ENCODE measurements at places on chromosomes 12 and 14.
A peak's percentile ranks its signal among the peaks of the same experiment; 100 is the strongest.

- no peak for DNase-seq
Measured at GRCh38 chr14:24900269-24901100, 149.5 kb downstream of the STXBP6 start.

DNA sequence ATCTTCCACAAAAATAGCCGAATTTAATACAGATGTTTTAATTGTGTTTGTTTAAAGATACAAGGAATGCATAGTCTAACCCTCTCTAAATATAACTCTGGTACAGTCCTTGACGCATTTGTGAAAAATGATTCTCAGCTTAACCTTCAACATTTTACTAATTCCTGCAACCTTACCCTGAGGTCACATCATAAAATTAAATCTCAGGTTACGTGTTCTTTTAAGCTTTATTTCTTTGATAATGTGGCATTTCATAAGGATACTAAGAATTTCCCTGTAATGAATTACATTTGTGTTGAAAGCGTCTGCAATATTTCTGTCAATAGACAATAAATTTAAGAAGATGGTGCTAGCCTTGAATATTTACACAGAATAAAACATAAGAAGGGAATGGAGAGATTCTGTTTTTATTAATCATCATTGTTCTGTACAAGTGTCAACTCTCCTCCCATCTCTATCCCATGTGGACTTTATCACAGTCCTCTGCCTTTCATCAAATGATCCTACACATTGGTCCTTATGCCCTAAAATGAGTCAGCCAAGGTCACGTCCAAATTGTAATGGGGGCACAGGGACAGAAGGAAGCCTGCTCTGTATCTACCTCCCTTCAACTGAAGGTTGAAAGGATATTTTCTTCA, 769.3 kb upstream of the FLRT2 start:
- DNase-seq = no peak

DNA sequence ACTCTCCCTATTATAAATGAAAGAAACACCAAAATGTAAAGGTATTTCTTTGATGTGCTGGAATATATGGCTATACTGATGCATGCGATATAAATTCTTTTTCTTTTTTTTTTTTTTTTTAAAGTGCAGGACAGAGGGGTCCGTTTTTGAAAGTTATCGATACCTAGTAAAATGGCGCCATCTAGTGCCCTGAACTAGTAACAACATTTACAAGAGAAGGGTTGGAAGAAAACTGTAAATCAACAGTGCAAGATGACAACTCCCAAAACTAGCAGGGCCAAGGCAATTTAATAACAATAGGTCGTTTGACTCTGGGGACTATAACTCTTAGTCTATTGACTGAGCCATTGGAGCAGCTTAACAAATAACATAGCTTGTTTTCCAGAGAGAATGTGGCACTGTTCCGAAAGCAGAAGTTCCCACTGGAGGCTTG, 137.7 kb downstream of the SPTSSA start:
- DNase-seq = peak; percentile 49

- no peak for DNase-seq
Measured at GRCh38 chr12:68200854-68201253, 24.8 kb downstream of the IL26 start.

GRCh38 chr12:3219233-3219632, 142.1 kb downstream of the TSPAN9 start:
- peak; percentile 69 for DNase-seq

GRCh38 chr14:51957950-51958349, 31.4 kb upstream of the RTRAF start:
- no peak for DNase-seq

GRCh38 chr14:68146818-68147217, 327.2 kb downstream of the RAD51B start:
- peak; percentile 90 for DNase-seq

DNA sequence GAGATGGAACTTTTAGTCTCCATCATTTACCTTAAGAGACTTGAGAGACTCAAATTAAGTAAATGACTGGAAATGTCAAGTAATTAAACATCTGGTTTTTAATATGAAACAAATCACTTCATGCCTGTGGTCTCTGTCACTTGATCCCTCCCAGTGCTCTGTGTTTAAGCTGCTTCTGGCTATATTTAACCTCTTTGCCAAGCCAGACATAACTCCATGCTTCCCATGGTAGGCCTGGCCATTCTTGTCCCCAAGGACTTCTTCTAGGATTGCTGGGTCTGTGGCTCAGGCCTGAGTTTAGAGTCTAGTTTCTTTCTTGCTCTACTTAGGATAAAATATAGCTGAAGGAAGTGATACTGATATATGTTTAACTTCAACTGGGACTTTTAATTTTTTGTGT, 1013.6 kb downstream of the FLRT2 start:
- no peak for DNase-seq

GRCh38 chr14:34665785-34666435, 36.0 kb upstream of the SNX6 start:
- DNase-seq = no peak

GRCh38 chr12:98418357-98419075, 96.9 kb upstream of the TMPO start:
- peak; percentile 15 for DNase-seq

GRCh38 chr14:65966188-65966587, 520.0 kb upstream of the CCDC196 start:
- DNase-seq = no peak

DNA sequence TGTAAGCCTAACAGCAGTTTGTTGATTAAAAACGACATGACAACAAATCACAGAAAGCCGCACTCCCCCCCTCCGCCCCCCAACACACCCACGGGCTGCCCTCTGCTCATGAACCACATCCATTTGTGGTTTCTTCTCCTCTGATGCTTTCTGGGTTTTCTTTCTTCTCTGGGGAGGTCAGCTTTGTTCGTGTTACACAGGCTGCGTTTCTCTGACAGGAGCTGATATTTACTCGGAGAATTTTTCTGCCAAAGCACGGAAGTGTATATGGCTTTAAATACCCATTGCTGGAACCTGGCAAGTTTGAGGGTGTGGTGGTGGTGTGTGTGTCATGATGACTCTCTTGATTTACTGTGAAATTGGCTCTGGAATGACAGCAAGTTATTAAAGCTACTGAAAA, 883.7 kb upstream of the TMEM132C start:
- no peak for DNase-seq

DNA sequence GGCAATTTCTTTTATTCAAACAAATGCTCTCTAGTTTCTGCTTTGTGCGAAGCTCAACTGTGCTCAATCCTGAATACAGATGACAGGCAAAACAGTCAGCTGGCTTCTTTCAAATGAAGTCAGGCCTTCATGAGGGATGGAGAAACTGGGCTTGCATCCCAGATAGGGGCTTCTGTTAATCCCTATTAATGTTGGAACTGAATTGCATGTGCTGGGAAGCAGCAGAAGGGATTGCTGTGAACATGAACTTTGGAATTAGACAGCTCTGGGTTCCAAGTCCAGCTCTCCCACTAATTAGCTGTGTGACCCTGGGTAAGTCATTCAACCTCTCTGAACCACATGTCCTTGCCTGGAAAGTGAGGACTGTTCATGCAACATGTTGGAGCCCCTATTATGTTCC, 21.1 kb upstream of the CORO1C start:
- no peak for DNase-seq

DNA sequence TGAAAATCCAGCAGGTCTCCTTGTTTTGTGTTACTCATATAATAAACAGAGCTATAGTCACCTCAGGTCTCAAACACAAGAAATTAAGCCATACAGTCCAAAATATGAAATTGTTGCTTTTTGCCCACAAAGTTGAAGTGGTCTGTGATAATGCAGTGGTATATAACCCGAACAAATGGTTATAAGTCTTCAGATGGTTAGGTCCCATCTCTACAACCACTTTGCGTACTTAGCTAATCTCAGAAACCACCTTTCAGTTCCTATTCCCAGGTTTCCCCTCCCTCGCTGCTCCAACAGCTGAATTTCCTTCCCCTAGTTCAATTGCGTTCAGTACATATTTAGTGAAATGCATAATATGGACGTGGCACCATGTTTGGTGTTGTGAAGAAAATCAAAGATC, 3.3 kb upstream of the KCNA5 start:
- no peak for DNase-seq

DNA sequence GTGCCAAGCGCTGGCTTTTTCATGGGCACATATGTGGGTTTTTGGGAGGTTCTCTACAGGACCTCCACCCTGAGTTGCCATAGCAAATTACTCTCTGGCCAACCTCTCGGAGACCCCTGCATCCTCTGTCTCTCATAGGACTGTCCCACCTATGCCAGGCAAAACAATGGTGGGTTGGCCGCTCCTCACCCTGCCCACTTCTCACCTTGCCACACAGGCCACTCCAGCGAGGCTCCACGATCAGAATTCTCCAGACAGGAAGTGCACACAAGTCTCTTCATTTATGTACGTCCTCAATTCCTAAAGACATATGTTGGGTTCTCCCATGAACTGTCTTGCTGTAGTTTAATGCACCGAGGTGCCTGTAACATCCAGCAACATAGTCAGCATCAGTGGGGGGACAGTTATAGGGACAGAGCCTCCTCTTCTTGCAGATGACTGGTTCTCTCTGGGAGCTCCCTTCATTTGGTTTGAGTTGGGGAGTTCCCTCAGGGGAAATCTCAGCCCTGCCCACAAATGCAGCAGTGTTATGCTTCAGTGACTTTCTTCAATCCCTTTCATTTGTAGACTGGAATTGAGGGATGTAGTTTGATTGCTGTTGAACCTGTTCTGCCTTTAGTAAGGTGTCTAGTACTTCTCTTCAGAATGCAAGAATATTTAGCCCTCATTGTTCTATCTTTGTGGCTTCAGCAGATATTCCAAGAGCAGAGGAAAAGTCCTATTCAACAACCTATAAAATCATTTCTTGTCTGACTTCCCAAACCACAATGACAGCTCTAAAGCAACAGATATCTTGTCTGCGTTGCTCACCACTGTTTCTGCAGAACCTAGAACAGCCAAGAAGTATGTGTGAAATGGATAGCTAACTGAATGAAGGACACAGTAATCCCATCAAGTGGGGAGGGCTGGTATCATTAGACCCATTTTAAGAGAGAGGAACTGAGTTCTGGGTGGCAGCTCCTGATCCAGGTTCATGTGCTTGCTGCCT, 2.8 kb upstream of the LTBP2 start:
- peak; percentile 63 for DNase-seq

GRCh38 chr12:78095623-78096022, 264.9 kb downstream of the NAV3 start:
- DNase-seq = no peak

- no peak for DNase-seq
Measured at GRCh38 chr12:27105746-27106536, 23.6 kb upstream of the C12orf71 start.

GRCh38 chr12:75585330-75585729, 73.9 kb upstream of the KRR1 start:
- no peak for DNase-seq

DNA sequence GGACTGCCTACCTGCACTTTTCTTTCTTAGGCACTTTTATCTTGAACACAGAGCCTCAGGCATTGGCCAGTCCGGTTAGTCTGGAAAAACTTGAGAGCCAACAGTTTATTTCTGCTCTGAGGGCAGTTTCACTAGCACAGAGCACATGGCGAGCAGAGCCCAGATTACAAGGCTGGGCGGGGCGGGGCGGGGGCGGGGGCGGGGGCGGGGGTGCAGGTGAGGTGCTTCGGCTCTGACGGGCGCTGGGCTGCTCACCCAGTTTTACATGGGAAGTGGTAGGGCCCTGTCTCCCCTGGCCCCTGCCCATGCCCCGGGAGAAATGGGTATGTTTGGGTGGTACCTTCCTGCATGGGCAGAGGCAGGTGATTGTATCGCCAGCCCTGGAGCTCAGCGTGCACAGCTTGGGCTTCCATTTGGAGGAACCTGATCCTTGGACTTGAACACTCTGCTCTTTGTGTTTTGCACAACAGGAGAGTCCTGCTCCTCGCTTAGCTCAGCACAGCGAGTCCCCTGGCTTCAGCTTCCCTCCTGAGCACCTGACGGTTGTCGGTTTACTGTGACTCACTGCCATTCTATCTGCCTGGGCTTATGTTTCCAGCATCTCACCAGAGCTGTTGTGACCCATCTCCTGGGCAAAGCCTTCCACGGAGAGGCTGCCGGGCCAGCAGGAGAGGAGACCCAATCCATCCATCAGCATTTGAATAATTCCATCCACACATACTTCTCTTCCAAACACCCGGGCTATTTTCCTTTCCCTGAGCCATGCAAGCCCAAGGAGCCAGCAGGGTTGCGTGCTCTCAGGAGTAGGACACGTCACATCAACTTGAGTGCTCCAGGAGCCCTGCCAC, 108.5 kb downstream of the ARF6 start:
- DNase-seq = peak; percentile 95

DNA sequence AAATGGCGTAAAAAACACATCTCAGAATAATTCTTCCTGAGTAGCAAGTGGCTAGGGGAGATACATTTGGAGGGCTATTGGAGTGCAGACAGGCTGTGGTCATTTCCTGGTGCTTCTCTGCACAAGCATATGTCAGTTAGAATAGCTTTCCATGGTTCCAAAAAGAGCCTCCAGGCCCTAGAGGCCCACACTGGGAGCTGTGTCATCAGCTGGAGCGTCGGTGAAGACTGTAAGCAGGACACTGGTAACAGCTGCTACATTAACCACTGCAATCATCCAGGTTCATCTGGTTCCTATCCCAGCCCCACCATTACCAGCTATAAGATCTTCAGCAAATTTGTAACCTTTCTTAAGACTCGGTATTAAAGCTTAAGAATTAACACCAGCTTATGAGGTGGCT, 31.7 kb upstream of the APPL2 start:
- DNase-seq = no peak

GRCh38 chr12:117744418-117744817, 224.4 kb downstream of the KSR2 start:
- no peak for DNase-seq

DNA sequence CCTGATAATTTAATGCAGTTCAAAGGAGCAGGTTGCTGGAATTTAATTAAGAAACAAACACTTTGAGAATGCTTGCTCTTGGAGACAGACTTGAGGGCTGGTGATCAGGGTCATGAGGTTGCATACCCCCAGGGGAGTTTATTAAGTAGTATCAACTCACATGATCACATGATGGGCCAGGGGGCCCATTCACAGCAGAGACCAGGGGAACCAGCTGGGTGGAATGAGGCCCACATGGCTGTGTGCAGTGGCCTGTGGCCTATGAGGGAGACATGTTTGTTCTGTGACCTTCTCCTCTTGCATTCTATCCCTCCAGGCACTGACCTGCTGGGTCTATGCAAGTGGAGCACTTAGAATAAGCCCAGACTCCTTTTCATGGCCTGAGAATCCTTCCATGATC, 266.6 kb upstream of the PWP1 start:
- no peak for DNase-seq

- DNase-seq = no peak
Measured at GRCh38 chr12:40351976-40352375, 127.2 kb downstream of the LRRK2 start.

GRCh38 chr14:77844802-77845201, 44.9 kb downstream of the ADCK1 start:
- DNase-seq = no peak

GRCh38 chr12:19915392-19916195, 452.7 kb upstream of the PDE3A start:
- no peak for DNase-seq

DNA sequence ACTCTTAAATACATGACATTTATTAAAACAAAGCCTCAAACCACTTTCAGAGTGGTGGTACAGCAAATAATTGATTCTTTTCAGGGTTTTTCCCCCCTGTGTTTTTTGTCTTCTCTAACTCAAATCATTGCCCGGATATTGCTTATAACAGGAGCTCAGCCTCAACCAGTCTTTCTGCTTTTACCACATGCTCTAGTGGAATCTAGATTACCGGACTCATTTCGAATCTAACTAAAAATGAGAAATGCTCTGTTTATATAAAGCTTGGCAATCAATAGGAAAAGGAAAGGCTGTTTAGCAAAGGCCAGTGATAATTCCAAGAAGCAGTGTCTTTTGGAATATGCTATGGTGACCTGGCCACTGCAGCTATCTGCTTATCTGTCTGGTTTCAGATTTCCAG, 161.5 kb downstream of the ETV6 start:
- DNase-seq = no peak

GRCh38 chr12:76270657-76271358, 77.4 kb downstream of the BBS10 start:
- DNase-seq = no peak
